ENCODE measurements at places on chromosomes 7 and 10.

DNA sequence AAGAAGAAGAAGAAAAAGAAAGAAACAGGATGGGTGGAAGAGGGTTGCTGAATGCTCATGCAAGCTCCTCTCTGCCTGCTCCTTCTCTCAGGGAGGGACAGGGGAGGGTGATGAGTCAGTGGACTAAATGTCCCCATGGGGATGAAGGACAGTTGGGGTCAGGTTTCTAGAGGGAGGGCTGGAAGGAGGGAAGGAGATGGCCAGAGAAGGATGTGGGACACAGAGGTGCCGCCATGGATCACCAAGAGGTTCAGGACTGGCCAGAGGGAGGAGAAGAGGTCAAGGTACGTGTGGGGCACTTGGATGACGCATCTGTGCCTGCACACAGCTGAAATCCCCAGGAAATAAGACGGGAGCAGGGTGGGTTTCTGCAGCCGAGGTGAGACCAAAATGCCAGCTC, 88.9 kb upstream of the GTF2I start:
- DNase-seq, result no peak

- no peak for DNase-seq
These were observed 198.0 kb downstream of the PHF14 start for GRCh38 chr7:11171569-11172192.

DNA sequence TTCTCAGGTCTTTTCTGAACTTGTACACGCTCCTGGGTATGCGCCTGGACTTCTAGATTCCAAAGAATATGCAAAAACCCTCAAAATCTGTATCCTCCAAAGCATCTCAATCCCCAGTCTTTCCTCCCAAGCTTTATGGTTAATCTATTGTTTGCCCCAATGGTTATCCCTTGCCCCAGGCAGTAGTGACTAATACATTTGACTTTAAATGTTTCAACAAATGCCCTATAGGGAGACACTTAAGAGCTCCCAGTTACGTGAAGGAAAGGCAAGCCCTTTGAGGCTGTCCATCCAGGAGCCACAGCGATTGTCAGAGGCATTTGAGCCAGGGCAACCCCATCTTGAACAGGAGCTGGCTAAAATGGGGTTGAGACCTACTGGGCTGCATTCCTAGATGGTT, 12.7 kb upstream of the FOXL3 start:
- no peak for DNase-seq

GRCh38 chr7:8084836-8085235, 116.2 kb downstream of the GLCCI1 start:
- no peak for DNase-seq

- DNase-seq, result no peak
These were observed 383.0 kb downstream of the HPSE2 start for GRCh38 chr10:98852686-98853085.

DNA sequence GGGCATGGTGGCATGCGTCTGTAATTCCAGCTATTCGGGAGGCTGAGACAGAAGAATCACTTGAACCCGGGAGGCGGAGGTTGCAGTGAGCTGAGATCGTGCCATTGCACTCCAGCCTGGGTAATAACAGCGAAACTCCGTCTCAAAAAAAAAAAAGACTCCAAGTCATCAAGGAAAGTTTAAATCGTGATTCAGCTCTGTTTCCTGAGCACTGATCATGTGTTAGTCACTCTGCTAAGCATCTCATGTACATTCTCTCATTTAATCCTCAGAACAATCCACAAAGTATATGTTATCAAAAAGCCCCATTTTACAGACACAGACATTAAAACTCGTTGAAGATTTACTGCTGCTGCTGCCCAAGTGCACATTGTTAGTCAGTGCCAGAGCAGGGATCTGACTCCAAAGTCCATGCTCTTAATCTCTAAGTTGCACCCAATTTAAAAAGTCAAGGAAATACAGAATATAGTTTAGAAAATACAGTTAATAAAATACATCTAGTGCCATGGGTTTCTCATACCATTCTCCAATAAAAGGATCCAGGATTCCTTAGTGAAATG, 6.2 kb downstream of the PIK3AP1 start:
- DNase-seq, result no peak

- DNase-seq, result no peak
These were observed 8.5 kb downstream of the CASP2 start for GRCh38 chr7:143296686-143297085.

- no peak for DNase-seq
These were observed 166.4 kb upstream of the ADO start for GRCh38 chr10:62638062-62638477.

DNA sequence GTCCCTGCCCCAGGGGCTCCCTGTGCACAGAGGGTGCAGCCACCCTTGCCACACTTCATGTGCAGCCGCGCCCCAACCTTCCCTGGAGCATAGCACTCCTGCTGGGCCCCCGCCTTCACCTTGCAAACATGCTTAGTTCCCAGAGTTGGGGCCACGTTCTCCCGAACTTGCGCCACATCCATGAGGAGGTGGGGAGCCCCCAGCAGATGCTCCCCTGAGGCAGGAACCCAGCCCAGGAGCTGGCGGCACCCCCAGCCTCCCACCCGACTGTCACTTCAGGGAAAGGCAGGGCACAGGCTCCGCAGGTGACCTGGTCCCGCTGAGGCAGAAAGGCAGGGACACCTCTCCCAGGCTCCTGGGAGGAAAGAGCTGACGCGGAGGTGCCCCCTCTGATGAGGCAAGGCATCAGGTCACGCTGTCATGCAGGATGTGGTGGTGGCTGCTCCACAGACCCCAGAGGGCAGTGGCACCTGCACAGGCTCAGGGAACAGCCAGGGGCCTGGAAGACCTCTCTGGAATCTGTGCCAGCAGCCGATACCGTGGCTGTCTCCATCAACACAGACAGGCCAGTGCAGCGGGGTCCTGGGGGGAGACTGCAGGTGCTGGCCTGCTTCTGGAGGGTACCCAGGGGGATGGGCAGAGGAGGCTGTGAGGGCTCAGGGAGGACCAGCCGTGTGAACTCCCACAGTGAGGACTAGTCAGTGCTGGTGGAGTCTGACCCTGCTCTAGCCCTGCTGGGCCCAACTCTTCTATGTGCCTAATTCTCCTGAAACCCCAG, 221.3 kb downstream of the MAD1L1 start:
- DNase-seq, result no peak

DNA sequence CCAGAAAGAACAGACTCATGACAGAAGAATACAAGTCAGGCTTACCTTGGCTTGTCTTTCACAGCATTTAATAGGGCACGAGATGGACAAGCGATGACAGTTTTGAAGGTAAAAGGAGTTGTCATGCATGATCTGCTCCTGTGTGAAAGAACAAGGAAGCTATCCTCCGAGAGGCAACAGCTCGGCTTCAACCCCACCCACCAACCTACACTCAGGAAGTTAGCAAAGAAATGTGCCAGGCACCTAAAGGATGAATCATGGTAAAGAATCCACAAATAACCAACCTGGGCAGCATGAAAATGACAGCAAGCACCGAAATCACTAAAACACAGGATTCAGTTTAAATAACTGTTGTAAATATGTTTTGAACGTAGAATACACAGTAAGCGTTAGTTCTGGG, 700.2 kb downstream of the TYW1 start:
- no peak for DNase-seq

- DNase-seq, result no peak
These were observed 657.0 kb downstream of the SDK1 start for GRCh38 chr7:3958109-3958483.

DNA sequence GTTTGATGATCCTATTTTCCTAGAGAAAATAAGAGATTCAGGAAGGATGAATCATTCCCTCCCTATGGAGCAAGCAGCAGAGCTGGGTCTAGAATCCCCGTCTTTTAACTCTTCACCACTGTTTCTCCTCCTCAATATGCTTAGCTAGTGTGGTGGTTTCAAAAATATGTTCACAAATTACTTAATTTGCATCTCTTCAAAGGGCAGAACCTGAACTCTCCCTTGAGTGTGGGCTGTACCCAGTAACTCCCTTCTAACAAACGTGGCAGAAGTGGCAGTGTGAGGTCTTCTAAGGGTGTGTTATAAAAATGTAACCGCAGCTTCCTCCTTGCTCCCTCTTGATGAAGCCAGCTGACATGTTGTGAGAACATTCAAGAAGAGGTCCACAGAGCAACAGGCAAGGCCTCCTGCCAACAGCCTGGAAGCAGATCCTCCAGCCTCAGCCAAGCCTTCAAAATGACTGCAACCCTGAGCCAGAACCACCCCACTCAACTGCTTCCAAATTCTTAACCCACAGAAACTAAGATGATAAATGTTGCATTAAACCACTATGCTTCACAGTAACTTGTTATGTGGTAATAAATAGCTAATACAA, 36.6 kb downstream of the SRPK2 start:
- DNase-seq, result no peak

DNA sequence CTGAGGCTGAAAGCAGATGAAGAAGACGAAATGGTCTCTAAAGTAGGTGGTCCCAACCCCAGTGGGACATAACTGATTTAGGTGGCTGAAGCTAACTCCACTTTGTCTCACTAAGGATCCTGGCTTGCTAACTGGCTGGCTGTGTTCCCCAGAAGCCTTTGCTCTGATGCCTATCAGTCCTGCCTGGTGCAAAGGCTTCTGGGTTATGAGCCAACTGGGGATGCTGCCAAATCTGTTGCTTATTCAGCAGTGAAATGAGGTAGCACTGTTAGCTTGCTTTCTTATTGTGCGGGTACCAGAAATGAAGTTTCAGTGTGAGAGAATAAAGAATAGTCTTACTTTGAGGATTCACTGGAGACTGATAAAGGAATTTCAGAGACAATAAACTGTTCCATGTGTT, 18.1 kb downstream of the PRKG1 start:
- DNase-seq, result no peak

GRCh38 chr7:47185839-47186238, 396.1 kb downstream of the TNS3 start:
- DNase-seq, result no peak

DNA sequence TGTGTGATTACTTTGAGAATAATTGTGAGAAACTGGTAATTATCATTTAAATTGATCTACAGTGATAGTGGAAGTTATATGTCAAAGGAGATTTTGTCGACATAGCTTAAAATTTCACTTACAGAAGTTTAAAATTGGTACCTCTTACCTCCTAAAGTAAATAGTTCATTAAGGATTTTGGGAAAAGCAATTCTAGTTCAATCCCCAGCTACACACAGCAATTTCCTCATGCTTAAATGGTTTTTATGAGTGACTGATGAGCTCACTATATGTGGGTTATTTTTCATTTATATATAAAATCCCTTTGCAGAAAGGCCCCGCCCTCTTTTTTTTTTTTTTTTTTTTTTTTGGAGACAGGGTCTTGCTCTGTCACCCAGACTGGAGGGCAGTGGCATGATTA, 12.7 kb downstream of the KMT2E start:
- DNase-seq, result no peak

GRCh38 chr10:31756101-31756728, 172.4 kb downstream of the ARHGAP12 start:
- DNase-seq, result no peak

DNA sequence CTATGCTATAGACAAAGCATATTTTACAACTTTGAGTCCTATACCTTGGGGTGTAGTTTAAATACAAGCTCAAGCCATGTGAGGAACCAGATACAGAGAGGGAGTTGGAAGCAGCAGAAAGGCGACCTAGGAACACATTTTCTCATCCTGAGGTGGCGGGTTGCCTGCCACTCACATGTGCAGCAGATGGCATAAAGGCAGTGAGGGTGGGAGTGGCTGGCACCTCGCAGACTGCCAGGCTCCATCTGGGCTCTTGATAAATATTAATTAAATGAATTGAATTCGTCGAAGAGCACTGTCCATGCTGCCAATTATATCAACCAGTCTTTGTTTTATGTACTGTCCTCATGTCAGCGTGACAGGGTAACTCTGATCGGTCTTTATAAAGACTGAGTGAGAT, 79.0 kb upstream of the SEMA3C start:
- no peak for DNase-seq

DNA sequence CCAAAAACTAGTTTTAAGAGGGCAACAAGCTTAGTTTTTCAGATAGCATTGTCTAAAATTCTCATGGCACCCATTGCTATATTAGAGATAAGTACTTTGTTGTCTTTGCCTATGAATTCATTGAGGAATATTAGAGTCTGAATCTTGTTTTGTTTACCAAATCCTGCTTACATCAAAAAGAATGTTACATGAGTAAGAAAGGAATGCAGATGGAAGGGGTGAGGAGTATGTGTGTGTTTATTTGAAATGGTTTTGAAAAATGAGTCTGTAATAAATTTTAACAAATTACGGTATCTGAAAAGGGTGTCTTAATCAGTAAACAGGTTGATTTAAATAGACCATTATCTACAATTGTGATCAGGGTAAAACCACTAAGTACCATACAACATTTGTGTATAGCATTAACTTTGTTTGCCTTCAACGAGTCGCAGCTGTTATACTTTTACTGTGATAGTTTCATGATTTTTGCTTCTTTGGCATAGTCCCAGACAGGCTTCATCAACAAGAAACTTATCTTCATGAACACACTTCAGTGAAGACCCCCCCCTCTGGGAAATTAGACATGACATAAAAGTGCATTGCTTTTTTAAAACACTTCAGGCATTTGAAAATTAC, 1183.9 kb upstream of the C7orf33 start:
- DNase-seq, result no peak

- no peak for DNase-seq
These were observed 8.8 kb downstream of the CHST3 start for GRCh38 chr10:71972746-71973695.

- DNase-seq, result no peak
These were observed 4.7 kb upstream of the WASHC2A start for GRCh38 chr10:50063100-50063499.

- no peak for DNase-seq
These were observed 58.5 kb downstream of the PWWP2B start for GRCh38 chr10:132455441-132455971.

- no peak for DNase-seq
These were observed 9.4 kb upstream of the KNDC1 start for GRCh38 chr10:133150656-133151055.

DNA sequence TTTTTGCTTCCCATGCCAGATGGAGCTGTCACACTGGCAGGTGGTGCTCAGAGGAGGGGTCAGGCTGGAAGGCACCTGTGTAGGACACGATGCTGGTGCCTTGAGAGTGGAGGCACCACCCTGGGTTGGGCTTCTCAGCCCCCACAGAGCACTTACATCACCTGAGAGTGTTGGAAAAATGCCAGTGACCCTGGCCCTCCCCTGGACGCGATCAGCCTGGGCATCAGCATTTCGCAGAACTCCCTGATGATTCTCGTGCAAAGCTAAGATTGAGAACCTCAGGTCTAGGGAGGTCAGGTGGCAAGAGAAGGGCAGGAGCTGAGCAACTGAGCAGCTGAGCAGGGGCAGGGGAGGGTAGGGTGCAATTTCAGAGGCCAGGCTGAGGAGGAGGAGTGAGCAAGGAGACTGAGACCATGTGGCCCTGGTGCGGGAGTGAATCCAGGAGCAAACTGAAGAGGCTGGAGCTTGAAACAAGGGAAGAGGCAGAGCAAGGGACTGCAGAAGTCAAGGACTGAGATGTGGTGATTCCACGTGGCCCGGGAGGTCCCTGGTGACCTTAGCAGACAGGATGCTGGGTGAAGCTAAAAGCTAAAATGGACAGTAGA, 24.7 kb upstream of the GRID1 start:
- DNase-seq, result no peak

GRCh38 chr7:2123360-2123759, 109.4 kb downstream of the MAD1L1 start:
- DNase-seq, result no peak

Measured in cerebellar nuclear complex (tissue), 1 donor.